Osteocyte (in vitro differentiated cells): ENCODE measurements at places on chromosomes 13 and 19.

- DNase-seq, result no peak
Measured at GRCh38 chr19:28607066-28607583, 605.8 kb downstream of the UQCRFS1 start.

GRCh38 chr19:18663940-18664530 is 19.4 kb upstream of the CRTC1 start:
- DNase-seq, result no peak

- DNase-seq, result no peak
Measured at GRCh38 chr19:5333581-5334365, 6.8 kb downstream of the PTPRS start.

- DNase-seq, result no peak
Measured at GRCh38 chr13:23993680-23993985, 96.3 kb upstream of the C1QTNF9B start.

GRCh38 chr13:52751196-52751595 is 11.6 kb upstream of the CNMD start:
- no peak for DNase-seq

- DNase-seq, result peak; percentile 91
Measured at GRCh38 chr19:49677901-49678674, 1.0 kb downstream of the PRMT1 start.
